ENCODE measurements at places on chromosomes 3 and 15. TPM values are rescaled to one million over a fixed set of nuclear protein-coding genes. Genes with fewer than 3 reads are reported as not detected.

Gene CLDN16
- 0.20 TPM for total RNA-seq

Gene SLC12A8
- 34.6 TPM for total RNA-seq

- DNase-seq, result no peak
Observed at GRCh38 chr15:100710222-100710621, 107.8 kb downstream of the ASB7 start.

DNA sequence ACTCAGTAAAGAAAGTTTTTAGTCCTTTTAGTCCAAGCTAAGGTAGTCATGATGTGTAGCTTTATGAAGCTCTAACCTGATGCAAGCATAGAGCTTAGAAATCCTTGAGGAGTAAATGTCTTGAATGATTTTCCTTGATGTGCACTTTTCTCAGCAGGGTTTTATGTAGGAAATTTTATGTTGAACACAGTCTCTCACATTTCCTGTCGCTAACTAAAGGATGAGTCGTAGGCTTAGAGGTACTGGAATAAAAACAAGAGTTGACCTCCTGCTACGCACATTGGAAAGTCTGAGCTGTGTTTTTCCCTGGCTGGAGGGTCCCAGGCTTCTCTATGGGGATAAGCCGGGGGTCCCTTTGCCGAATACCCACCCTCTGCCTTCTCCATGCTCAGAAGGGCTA is 34.7 kb upstream of the ZPLD1 start:
- no peak for DNase-seq

DNA sequence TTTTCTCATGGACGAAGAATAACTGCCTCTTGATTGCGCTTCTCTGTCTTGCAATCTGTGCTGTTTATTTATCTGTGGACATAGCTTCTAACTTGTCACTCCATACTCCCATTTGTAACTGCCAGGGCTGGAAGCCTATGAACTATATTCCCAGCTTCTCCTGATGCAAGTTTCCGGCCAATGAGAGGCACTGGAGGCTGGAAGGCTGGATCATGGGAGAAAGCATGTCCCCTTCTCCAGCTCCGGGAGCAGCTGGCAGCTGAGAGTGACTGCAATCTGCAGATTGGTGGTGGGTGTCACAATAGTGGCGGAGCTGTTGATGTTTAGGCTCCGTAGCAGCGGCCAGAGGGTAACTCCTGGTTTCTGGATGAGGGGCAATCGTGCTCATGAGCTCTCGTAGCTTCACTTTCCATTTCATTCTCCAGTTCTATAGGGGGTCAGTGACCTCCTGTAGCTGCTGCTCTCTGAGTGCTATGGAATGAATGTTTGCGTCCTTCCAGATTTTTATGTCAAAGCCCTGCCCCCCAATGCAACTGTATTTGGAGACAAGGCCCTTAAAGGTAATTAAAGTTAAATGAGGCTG is 35.7 kb upstream of the PCSK6 start:
- no peak for DNase-seq

DNA sequence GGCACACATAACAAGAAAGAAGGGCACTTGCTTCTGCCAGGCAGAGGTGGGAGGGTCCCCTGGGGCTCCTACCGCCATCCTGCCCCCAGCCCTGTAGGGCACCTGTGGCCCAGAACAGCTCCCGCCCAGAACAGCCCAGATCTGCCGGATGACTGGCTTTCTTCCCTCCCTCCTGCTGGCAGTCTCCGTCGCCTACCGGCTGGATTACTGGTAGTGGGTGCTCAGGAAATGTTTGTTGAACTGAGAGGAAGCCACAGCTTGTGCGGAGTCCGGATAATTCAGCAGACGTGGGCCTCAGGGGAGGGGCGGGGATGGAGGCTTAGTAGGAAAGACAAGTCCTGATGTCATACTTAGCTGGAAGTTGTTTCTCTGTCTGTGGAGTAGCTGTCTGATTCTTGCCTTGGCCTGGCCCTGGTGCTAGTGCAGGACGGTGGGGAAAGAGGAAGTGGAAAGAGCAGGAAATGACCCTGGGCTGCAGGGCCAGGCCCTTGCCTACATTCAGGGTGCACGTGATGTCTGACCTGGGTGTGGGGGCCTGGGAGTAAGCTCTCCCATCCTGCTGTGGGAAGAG is 6.7 kb downstream of the CCDC9B start:
- DNase-seq, result peak; percentile 83

- no peak for DNase-seq
Observed at GRCh38 chr3:161314836-161315395, 56.4 kb downstream of the SPTSSB start.
